HAP-1 (cell line): ENCODE measurements at places on chromosomes 1 and 21.

- DNase-seq = peak; percentile 72
These were observed 49.4 kb downstream of the LEPR start for GRCh38 chr1:65469889-65470340.

GRCh38 chr1:223114871-223115270 lies 28.2 kb downstream of the TLR5 start:
- no peak for DNase-seq

GRCh38 chr1:83918688-83919285 lies 80.1 kb downstream of the TTLL7 start:
- DNase-seq = no peak

- DNase-seq = no peak
These were observed 28.3 kb upstream of the NFASC start for GRCh38 chr1:204842369-204842768.

DNA sequence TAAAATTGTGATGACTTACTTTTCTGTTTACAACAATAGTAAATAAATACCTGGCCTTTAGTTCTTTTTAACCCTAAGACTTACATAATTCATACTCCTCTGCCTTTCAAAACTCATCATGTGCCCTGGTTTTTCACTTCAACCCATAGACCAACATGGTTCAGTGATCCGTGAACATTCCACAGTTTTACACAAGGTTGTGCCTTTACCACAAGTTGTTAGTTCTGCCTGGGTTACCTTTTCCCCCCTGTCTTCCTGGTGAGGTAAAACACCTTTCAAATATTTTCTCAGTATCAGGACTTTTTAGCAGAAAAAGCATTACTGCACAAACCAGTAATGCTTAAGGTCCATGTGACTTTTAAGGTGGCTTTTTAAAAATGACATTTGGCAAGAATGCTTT lies 1466.4 kb downstream of the PLA2G4A start:
- no peak for DNase-seq

- no peak for DNase-seq
These were observed 76.7 kb downstream of the KCTD3 start for GRCh38 chr1:215643592-215644321.

GRCh38 chr1:247431643-247432042 lies 15.7 kb downstream of the NLRP3 start:
- no peak for DNase-seq

GRCh38 chr1:159946242-159947187 lies 1.1 kb upstream of the IGSF9 start:
- no peak for DNase-seq

DNA sequence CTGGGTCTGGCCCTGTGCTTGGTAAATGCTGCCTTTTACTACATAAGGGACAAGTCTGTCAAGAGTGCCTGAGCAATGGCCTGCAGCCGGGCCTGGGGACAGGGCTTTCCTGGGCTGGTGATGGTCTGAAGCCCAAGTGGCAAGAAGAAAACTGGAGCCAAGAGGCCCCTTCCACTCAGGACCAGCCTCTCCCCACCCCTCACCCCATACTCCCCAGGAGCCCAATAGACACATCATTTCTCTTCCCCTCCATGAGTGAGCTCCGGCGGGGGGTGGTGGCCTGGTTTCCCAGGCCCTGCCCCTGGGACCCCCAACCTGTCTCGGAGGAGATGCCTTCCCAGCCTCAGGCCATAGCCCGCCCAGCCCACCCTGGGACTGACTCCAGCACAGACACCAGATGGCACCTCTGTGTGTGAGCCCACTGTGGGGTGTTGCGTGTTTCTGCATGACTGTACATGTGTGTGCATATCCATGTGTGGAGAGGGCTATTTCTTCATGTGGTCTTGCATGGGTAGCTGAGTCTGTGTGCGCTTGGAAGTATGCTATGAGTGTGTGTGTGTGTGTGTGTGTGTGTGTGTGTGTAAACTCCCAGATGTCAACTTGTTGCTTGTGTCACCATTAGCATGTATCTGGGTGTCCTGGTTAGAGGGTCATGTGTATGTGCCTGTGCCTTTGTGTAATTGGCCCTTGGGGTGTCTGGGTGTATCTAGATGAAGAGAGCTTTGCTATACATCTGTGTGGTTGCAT lies 14.3 kb upstream of the LRP8 start:
- no peak for DNase-seq

- DNase-seq = no peak
These were observed 11.4 kb downstream of the RGS5 start for GRCh38 chr1:163191301-163191700.

DNA sequence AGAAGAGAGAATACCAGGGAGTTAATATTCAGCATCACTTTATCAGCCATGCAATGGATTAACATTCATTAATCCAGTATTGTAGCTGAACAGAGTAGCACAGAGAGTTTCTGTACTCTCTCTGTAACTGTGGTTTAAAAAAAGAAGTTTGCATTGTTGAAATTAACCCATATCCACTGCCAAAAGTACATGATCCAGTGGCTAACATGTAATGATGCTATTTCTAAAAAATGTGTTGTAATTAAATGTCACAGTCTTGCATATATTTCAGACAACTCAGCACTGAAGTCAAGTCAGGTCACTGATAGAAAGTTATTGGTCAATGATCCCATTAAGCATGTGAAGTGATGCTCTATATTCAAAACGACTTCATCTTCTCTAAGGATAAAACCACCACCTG lies 141.3 kb downstream of the NRIP1 start:
- DNase-seq = no peak

- no peak for DNase-seq
These were observed 194.3 kb downstream of the RPS6KC1 start for GRCh38 chr1:213245260-213245910.

DNA sequence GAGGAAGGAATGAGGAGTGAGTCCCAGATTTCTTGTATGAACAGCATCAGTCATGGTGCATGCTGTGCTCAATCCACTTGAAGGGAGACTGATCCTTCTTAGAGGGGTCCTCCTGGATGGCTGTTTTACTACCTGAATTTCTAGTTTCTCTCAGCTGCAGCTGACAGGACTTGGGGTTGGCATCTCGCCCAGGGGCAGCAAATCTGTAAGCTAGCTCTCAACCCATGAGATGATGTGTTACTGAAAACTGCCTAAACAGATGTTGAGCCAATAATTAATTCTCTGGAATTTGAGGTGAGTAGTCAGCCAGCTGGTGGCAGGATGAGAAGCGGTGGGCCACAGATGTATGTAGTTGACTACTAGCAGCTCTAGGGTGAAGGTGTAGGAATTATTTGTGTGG lies 19.6 kb downstream of the BACH1 start:
- DNase-seq = no peak

DNA sequence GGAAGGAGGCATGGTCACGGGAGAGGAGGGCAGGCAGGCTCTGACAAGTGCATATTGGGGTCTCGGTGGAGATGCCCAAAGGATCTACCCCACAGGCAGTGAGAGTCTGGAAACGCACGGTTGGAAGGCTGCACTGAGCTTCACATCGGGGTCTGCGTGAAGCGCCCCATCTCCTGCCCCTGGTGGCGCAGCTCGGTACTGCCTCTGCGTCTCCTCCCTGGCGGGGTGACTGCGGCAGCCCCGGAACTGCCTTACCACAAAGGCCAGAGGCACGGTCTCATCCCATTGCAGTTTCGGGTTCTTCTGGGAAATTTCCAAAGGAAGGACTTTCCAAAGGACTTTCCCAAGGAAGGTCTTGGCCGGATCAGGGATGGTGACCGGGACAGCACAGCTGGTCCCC lies 69.2 kb upstream of the AJAP1 start:
- DNase-seq = peak; percentile 55

DNA sequence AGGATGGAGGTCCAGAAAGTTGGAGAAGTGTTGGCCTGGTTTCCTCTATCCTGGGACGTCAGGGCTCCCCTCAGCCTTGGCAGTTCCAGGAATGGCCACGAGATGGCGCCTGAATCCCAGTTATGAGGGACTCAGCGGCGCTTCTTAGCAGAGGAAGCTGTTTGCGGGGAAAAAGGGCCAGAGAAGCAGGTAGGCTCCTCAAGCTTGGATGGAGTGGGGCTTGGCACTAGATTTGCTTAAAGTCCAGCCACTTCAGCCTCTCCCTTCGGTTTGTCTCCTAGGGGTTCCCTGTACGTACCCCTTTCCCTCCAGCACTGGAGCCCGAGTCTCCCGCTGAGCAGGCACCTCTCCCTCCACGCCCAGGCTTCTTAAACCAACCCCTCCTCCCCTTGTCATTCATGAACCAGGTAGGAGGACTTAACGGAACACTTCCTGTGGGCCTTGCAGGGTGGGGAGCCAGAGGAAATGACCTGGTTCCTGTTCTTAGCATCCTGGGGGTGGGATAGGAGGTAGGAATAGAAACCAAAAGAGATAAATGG lies 32.0 kb upstream of the TENT5B start:
- peak; percentile 73 for DNase-seq

DNA sequence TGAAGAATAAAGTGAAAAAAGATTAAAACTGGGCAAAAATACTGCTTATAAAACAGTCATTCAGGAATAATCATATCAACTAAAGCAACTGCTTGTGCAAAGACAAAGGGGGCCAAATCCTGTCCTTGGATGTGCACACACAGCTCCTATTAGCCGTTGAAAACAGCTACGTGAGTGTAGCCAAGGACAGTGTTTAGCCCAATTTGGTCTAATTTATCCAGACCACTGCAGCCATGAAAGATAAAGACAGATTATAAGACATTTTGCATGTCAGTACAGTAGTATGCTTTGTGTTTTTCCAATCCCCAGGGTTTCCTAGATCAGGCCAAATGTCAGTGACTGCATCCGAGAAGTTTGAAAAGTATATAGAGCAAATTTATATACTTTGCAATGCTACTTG lies 146.3 kb upstream of the PKN2 start:
- DNase-seq = no peak

DNA sequence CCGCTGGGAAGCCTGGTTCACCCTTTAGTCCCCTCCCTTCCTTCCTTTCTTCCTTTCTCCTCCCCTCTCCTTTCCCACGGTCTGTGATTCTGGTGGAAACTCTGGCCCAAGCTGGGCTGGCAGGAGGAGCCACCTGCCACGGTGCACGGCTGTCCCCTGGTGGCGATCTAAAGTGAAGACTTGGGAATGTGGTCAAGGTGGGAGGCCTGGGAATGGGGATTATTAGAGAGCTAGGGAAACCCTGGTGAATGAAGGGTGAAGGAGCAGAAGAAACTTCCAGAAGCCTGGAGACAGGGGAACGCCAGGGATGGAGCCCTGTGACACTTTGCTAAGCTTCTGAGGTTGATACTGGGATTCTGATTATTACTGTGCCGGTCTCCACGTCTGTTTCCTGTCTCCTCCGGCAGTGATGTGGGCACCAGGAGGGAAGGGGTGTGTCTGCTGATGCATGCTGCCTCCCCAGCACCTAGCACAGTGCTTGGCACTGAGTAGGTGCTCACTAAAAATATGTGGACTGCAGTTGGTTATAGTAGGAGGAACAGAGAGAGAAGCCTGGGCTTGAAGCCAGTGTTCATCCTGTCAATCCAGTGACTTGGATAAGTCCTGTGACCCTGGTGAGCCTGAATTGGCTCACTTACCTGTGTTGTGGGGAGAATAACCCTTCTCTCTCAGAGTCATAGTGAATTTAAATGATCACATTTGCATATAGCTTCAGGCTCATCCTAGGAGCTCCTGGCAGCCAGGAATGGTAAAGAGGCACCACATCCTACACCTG lies 71.2 kb upstream of the NBPF3 start:
- peak; percentile 88 for DNase-seq

GRCh38 chr1:108047085-108047484 lies 82.1 kb upstream of the VAV3 start:
- no peak for DNase-seq

DNA sequence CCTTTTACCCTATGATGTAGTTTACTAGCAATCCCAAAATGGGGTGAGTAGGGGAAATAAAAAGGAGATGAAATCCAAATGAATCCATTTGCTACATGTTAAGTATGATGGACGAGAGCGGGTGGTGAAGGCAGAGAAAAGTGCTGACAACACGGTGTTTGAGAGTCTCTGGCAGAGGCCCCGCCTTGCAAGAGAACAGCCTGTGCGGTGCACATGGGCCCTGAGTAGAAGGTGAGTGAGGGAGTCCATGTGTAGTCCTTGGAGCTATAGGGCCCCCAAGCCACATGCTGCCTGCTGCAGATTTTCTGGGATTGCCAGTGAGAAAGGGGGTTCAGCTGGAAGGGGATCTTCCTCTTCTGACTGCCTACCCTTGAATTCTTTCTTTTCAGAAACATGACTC lies 177.1 kb downstream of the TNR start:
- DNase-seq = no peak

GRCh38 chr1:104238991-104239390 lies 489.3 kb downstream of the AMY1C start:
- no peak for DNase-seq

- DNase-seq = peak; percentile 69
These were observed 116.9 kb downstream of the KCNK1 start for GRCh38 chr1:233730809-233731208.

GRCh38 chr1:204672482-204673121 lies 12.9 kb downstream of the LRRN2 start:
- DNase-seq = no peak

DNA sequence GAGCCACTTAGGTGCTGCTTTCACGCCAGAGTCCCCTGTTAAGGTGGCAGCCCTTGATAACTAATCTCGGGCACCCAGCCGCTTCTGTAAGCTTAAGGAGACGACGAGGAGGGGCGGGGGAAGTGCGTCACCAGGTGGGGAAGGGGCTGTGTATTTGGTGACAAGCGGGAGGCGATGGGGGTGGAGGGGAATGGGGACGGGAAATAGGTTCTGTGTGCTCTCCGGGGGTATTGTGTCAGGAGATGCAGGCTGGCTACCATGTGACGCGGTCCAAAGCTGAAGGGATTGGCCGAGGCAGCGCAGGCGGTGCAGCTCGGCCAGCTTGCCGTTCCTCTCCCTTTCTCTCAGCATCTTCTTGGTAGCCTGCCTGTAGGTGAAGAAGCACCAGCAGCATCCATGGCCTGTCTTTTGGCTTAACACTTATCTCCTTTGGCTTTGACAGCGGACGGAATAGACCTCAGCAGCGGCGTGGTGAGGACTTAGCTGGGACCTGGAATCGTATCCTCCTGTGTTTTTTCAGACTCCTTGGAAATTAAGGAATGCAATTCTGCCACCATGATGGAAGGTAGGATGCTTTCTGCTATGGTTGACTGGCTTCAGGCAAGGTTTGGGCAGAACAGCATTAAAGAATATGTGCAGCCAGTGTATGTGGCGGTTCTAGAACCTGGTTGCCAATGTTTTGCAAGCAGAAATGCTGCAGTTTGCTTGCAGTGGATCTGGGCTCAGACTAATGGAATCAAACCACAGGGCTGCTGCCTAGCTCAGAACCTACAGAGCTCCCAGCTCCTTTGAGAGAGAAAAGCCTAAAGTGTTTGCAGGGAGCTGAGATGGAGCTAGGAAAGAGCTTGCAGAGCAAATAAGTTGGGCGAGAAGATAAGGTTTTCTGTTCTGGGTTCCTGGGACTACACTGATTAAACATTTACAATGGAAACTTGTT lies at the start of gene SGIP1:
Gene SGIP1, plus strand, starts transcription at position 350 of the 937 bp plus-strand sequence. Its CDS starts 206 bp downstream, at position 556.
- no peak for DNase-seq

DNA sequence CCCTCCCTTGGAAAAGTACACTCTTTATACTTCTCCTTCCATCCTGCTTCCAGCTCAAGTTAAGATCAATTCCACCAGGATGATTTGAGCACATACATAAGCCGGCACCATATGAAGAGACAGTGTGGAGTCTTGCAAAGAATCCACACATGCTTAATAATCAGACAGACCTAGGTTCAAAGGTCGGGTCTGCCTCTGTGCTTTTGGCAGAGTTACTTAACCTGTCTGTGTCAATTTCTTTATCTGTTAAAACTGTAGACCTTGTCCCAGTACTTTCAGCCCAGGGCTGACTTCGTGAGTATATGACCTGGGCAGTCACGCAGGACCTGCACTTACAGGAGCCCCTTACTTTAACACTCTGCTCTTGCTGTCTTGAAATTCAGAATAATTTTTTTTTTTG lies 30.2 kb upstream of the BECN2 start:
- DNase-seq = no peak
